Fibroblast of lung (primary cell): ENCODE measurements at places on chromosomes 5 and 9. TPM values are rescaled to one million over a fixed set of nuclear protein-coding genes. Genes with fewer than 3 reads are reported as not detected.

Gene SLC36A2
- not detected in 2 replicates for polyA plus RNA-seq

Gene KIF27
- 0.98 and 1.00 TPM in 2 replicates for polyA plus RNA-seq

DNA sequence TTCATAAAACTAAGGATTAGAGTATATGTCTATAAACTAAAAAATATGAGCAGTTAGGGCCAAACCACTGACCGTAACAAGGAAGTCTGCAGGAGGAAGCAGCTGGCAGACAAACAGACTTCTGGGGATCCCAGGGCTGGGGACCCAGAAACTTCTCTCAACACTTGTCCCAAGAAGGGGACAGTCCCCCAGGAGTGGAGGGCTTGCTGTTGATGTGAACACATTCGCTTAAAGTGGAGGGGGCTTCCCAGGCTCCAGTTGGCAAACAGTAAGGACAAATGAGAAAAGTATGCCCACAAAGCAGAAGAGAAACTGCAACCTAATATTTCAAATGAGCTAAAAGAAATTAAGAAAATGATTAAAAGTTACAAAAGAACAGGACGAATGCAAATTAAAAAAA, 83.7 kb downstream of the PDE8B start:
- DNase-seq = no peak

- DNase-seq = no peak
Observed at GRCh38 chr5:100502684-100503083, 32.5 kb upstream of the FAM174A start.

DNA sequence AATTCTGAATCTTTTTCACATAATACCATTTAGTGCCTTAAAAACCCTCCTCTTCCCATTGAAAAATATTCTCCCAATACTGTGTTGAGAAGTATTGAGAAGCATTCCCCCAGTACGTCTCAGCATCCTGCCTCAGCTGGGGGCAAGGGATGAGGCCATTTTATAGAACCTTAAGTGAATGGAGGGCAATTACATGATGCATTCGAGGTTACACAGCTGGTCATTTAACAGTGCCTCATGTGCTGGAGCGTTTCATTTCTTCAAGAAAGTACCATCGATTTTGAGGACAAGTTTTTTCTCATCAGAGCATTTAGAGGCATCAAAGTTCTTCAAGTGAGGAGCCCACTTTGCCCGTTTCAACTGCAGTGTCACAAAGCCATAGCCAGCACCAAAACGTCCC, 135.6 kb downstream of the DOCK2 start:
- DNase-seq = peak; percentile 19
